ENCODE measurements at places on chromosomes 6 and 20.
A peak's percentile ranks its signal among the peaks of the same experiment; 100 is the strongest.

DNA sequence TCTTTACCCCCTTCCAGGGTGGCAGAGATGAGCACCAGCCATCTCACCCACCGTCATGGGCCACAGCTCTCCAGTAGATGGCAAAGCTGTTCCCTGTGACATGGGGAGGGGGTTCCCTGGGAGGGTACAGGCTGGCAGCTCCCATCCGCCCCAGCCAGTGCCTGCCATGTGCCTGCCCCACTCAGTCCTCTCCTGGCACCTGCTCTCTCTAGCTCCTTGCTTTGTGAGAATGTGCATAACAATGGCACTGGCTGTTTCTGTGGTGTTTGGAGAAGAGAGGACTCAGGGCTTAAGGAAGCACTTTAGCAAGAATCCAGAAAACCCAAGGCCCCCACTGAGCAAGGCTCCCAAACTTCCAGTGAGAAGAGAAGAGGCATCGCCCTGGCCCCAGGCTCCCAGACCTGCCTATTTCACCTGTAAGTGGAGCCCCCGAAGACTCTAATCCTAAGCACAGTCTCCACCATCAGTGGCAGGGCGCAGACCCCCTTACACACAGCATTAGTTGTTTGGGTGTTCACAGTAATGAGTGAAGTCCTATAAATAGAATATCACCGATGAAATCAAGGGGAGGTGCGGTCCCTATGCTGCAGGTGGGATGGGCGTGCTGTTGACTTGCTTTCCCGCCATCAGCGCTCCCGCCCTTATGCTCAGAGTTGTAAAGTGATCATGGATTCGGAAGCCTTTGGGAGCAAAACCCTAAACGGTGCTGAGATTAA is 110.2 kb downstream of the AGPAT4 start:
- no peak overlapping the region for H3K27ac ChIP-seq
- H3K4me3 ChIP-seq, result no peak overlapping the region
- H3K36me3 ChIP-seq, result peaks cover 7% of the 10 kb centered on the region
- H3K27me3 ChIP-seq, result no peaks in the 10 kb centered on the region
- DNase-seq, result no peak

- H3K27ac ChIP-seq, result no peak overlapping the region
- DNase-seq, result no peak
- H3K36me3 ChIP-seq, result peaks cover 5% of the 10 kb centered on the region
- peaks cover 4% of the 10 kb centered on the region for H3K27me3 ChIP-seq
Measured at GRCh38 chr6:170434821-170435155, 118.3 kb downstream of the PSMB1 start.

- H3K4me1 ChIP-seq, result peaks cover 4% of the 10 kb centered on the region
- peaks cover 57% of the 10 kb centered on the region for H3K27me3 ChIP-seq
- DNase-seq, result no peak
- H3K36me3 ChIP-seq, result no peaks in the 10 kb centered on the region
- H3K4me3 ChIP-seq, result no peak overlapping the region
- no peak overlapping the region for H3K27ac ChIP-seq
Measured at GRCh38 chr20:46011631-46012482, 3.1 kb downstream of the MMP9 start.

- no peak for DNase-seq
- H3K36me3 ChIP-seq, result no peaks in the 10 kb centered on the region
- no peaks in the 10 kb centered on the region for H3K27me3 ChIP-seq
- peak overlapping the region; percentile 76 for H3K27ac ChIP-seq
Measured at GRCh38 chr6:128569732-128570679, 49.6 kb upstream of the PTPRK start.

GRCh38 chr6:6878887-6879585 is 228.7 kb upstream of the RREB1 start:
- no peak overlapping the region for H3K27ac ChIP-seq
- H3K4me3 ChIP-seq, result no peak overlapping the region
- H3K4me1 ChIP-seq, result peaks cover 5% of the 10 kb centered on the region
- no peaks in the 10 kb centered on the region for H3K27me3 ChIP-seq

DNA sequence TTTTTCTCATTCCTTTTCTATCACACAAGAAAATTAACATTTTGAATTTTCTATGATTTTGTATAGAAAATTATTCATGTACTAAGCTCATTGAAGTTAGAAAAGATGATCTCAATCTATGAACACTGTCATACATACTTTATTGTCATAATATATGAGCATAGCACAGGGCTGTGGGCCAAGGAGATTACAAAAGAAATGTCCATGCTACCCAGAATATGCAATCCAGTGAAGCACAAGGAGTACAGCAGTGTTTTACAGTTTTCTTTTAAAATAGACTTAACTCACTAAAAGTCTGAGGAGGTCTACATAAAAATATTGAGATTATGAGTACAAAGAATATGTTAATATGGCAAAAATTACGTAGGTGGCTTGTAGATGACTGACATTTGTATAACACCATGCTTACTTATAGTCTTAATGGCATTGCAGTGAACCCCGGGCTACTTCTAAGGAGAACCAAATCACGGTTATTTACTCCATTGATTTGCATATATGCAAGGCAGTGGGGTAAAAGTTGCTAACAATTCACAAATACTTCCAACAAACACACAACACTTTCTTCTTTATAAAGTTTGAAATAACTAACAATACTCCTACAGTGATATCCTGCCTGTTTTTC is 257.1 kb downstream of the BCKDHB start:
- no peak overlapping the region for H3K4me3 ChIP-seq
- DNase-seq, result no peak
- H3K27me3 ChIP-seq, result no peaks in the 10 kb centered on the region
- H3K27ac ChIP-seq, result no peak overlapping the region
- peaks cover 15% of the 10 kb centered on the region for H3K36me3 ChIP-seq
- peaks cover 13% of the 10 kb centered on the region for H3K4me1 ChIP-seq

DNA sequence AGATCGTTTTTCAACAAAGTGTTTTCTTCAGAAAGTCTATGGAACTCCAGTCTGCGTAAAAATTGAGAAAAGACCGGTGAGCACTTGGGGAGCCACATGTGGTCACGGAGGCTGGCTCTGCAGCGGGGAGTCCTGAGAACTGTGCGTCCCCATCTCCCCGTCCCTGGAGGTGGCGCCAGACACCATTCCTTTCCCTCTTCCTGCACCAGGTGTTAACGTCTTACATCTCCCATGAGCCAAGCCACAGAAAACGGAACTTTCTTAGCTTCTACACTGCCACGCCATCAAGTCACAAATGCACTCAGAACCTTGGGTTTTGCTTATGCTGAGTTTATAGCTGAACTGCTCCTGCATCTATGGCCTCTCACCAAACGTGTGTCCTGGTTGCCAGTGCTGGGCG is 62.6 kb downstream of the GINS1 start:
- H3K27ac ChIP-seq, result no peak overlapping the region
- H3K4me1 ChIP-seq, result no peaks in the 10 kb centered on the region
- no peak overlapping the region for H3K4me3 ChIP-seq
- H3K36me3 ChIP-seq, result peaks cover 43% of the 10 kb centered on the region

DNA sequence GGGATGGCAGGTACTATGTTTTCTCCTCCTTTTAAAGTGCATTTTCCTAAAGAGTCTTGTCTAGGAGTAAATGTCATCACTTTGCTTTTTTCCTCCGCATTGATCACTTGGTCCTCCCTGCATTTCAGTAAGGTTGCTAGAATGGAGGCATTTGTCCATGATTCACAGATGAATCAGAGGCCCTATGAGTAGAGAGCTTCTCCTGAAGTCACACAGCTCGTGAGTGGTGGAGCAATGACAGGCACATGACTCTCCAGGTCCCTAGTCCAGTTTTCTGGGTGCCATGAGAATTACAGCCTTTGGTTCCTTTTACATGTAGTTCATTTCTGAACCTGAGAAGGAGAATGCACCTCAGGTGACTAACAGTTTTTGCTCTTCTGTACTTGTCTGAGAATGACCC is 50.5 kb downstream of the HLA-A start:
- H3K4me1 ChIP-seq, result no peaks in the 10 kb centered on the region
- peaks cover 64% of the 10 kb centered on the region for H3K27me3 ChIP-seq
- no peak overlapping the region for H3K4me3 ChIP-seq
- no peaks in the 10 kb centered on the region for H3K36me3 ChIP-seq
- no peak for DNase-seq

GRCh38 chr20:40997116-40997515 is 31.5 kb upstream of the TOP1 start:
- H3K27ac ChIP-seq, result no peak overlapping the region
- peak; percentile 13 for DNase-seq

- peaks cover 5% of the 10 kb centered on the region for H3K27me3 ChIP-seq
- no peak for DNase-seq
- no peaks in the 10 kb centered on the region for H3K36me3 ChIP-seq
- H3K4me3 ChIP-seq, result no peak overlapping the region
- peaks cover 3% of the 10 kb centered on the region for H3K4me1 ChIP-seq
- no peak overlapping the region for H3K27ac ChIP-seq
Measured at GRCh38 chr20:61753316-61753942, 312.3 kb downstream of the TAF4 start.

DNA sequence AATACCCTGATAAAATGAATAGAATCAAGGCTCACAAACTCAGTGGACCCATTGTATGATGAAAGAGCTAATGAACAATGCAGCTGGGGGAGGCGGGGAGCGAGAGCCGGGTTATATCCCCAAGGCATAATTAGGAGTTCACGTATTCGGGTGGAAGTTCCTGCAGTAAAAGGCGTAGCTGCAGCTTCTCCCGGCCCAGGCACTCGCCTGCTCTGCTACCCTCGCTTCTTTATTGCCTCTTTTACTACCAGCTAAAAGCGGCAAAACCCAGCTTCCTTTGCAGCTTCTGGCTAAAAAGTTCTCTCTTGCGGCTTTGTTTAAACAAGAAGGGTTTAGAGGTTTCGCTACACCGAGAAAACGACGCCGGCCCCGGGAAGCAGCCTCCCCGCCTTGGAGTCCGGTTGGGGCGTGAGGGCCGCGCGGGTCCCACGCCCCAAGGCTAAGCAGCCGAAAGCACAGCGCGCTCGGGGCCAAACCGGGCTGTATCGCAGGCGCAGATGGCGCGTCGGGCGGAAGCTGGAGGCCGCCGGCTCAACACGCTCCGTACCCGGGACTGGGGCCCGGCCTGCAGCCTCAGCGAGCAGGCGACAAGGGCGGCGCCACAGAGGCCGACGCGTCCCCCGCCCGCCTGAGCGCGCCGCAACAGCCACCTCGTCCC is 1.6 kb downstream of the ZBTB2 start:
- no peaks in the 10 kb centered on the region for H3K27me3 ChIP-seq
- peak overlapping the region; percentile 80 for H3K4me3 ChIP-seq
- no peak for DNase-seq
- peaks cover 45% of the 10 kb centered on the region for H3K4me1 ChIP-seq
- H3K36me3 ChIP-seq, result peaks cover 1% of the 10 kb centered on the region
- H3K27ac ChIP-seq, result peak overlapping the region; percentile 98

- H3K27ac ChIP-seq, result no peak overlapping the region
- no peaks in the 10 kb centered on the region for H3K36me3 ChIP-seq
- no peak for DNase-seq
- peaks cover 2% of the 10 kb centered on the region for H3K4me1 ChIP-seq
- H3K4me3 ChIP-seq, result no peak overlapping the region
Measured at GRCh38 chr20:6178537-6178936, 55.7 kb upstream of the FERMT1 start.

DNA sequence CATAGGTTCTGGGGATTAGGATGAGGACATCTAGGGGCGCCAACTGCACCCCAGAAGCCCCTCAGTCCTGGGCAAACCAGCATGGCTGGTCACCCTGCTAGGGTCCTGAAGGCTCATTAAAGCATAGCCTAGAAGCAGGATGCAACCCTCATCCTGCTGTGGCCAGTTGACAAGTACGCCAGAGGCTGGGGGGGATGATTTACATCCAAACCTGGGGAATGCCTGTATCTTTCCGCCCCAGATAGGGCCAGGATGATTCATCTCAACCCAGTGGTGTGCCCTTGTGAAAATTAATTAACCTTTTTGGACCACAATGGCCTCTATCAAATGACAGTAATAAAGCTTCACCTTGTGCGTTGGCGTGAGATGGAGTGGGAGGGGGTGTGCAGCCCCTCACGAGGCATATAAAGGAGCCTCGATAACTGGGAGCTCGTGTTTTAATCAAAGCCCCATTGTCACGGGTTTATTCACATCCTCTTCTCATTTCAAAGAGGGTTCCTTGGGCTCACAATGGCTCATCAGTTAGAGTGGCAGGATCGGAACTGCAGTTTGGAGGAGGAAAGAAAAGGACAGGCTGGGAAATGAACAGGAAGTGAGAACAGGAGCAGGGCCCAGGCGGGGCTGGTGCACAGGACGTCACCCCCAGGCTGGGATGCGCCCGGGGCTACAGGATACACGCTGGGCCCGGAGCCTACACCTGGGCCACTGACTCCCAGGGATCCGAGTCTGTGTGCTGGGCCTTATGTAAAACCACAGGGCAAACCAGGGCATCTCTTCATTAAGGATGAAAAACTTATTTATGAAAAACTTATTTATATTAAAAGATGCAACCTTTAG is 121.8 kb upstream of the PHACTR3 start:
- no peak overlapping the region for H3K4me3 ChIP-seq
- no peak overlapping the region for H3K27ac ChIP-seq
- H3K4me1 ChIP-seq, result no peaks in the 10 kb centered on the region
- no peak for DNase-seq
